Pancreas (tissue), 10 donors: ENCODE measurements at places on chromosomes 11 and 22. TPM values are rescaled to one million over a fixed set of nuclear protein-coding genes. Genes with fewer than 3 reads are reported as not detected.

Gene DDTL
- 2.6 TPM for total RNA-seq

Gene HIKESHI
- total RNA-seq = 10.4 TPM

Gene FAM180B
- not detected for total RNA-seq

Gene RELT
- 0.51 TPM for total RNA-seq

Gene GAS2
- 7.7 TPM for total RNA-seq

Gene APOBEC3B
- 1.0 TPM for total RNA-seq

Gene TCN1
- total RNA-seq = 14.2 TPM

Gene NOX4
- total RNA-seq = 1.1 TPM

Gene MYRF
- 31.8 TPM for total RNA-seq

Gene MUC5AC
- total RNA-seq = not detected

Gene ZNF215
- 2.6 TPM for total RNA-seq

Gene APOA1
- 0.22 TPM for total RNA-seq

Gene MYO18B
- total RNA-seq = 0.47 TPM

Gene INS
- 5,544 TPM for total RNA-seq

Gene DUSP18
- 2.6 TPM for total RNA-seq

Gene EHF
- 35.0 TPM for total RNA-seq

DNA sequence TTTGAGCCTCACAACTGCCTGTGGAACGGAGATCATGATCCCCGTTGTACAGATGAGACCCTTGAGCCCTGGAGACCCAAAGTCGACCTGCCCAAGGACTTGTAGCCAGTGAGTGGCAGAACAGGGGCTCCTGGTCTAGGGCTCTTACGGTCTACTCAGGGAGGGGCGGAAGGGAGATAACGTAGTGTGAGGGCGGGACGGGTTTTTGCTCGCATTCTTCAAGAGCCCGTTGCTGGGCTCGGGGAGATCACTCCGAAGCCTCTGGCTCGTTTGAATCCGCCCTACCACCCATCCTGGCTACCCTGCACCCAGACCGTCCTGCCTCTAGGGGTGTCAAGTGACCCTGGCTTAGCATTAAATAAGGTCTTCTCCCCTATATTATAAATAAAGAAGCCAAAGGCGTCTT is 639 bp downstream of the CRY2 start:
- no peak for DNase-seq

DNA sequence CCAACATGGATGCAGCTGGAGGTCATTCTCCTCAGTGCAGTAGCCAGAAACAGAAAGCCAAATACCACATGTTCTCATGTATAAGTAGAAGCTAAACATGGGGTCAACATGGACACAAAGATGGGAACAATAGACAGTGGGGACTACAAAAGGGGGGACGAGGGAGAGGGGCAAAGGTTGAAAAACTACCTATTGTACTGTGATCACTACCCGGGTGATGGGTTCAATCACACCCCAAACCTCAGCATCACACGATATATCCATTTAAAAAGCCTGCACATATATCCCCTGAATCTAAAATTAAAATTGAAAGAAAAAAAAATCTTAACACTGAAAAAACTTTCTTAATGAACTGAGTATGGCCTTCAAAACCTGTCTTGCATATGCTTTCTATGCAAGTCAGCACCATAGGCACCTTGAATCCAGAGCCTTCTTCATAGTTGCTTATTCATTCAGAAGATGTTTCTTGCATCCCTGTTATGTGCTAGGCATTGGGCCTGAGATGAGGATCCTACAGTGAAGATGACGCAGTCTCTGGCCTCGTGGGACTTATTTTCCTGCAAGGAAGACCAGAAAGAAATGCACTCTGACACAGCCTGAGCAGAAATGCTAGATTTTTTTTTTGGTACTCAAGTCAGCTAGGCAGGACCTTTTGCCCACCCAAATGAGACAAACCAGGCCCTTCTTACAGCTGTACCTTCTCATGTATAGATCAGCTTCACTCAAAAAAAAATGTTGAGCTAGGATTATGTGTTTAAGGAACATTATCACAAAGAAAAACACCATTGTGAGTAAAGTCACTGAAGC is 21.0 kb downstream of the NNMT start:
- DNase-seq = no peak

- no peak for DNase-seq
These were observed 428.5 kb downstream of the SOX6 start for GRCh38 chr11:15927864-15928217.

DNA sequence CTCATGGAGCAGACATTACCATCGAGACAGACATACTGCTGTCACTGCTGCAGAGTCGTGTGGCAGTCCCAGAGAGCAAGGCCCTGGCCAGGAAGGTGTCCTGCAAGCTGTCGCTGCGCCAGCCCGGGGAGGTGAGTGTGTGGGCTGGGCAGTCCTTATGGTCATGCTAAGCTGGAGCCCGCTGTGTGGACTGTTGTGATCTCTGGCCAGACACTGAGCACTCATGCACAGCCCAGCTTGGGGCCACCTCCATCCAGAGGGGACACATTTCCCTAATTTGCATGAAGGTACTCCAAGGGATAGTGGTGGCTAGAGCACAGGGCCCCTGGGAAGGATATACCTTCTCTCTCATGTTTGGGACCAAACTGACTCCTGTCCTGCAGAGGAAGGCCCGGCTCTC is 9.6 kb downstream of the ANKK1 start:
- no peak for DNase-seq

DNA sequence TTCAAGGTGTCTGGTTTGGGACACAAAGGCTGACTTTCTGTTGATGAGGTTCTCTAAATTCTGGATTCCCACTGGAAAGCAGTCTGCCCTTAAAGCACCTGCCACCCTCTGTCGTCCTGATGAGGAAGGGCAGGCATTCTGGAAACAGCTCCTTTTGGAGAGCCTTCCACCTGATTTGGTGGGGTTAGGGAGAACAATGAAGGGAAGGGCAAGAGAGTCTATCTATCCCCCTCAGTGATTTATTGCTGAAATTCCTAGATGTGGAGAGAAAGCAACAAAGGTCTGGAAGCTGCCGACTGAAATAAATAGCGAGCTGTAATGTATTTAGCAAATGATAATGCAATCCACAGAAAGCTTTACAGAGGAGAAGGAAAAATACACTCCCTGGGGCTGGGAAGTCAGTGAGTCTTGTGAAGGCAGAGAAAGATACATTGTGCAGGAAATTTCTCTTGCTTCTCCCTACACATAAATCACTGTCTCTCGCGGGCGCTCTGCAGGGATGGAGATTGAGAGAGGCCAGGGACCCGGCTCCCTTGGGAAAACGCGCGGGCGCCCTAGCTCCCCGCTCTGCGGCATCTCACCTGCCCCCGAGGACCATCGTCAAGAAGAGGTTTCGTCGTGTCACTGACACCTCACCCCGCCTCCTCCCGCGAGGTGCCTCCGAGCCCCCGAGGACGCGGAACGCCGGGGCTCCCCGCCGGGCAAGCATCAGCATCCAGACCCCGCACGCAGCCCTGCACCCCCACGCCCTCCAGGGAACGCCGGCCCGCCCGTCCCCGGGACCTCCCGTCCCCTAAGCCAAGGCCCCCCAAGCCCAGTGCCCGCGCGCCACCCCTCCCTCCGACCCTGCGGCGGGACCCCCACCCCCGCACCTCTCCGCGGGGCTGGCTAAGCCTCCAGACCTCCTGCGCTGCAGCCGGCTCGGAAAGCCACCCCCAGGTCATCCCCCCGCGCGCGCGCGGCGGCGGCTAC is 673 bp downstream of the CDON start:
- peak; percentile 75 for DNase-seq

GRCh38 chr22:46618667-46619066 is 1.5 kb upstream of the GRAMD4 start:
- DNase-seq = peak; percentile 51

GRCh38 chr11:87322568-87322967 is 284.8 kb downstream of the TMEM135 start:
- DNase-seq = no peak

DNA sequence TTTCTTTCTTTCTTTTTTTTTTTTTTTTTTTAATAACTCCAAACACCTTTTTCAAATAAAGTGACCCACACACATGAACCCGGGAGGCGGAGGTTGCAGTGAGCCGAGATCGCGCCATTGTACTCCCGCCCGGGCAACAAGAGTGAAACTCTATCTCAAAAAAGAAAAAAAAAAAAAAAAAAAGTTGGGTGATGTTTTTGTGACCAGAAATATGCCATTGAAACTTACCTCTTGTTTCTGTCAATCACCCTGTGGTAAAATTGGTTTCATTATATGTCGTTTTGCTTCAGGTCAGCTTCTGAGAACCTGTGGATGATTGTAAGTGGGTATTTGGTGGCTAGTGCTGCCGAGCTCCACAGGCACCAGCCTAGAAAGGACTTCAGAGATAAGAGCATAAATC is 238.8 kb downstream of the TBC1D22A start:
- DNase-seq = no peak

DNA sequence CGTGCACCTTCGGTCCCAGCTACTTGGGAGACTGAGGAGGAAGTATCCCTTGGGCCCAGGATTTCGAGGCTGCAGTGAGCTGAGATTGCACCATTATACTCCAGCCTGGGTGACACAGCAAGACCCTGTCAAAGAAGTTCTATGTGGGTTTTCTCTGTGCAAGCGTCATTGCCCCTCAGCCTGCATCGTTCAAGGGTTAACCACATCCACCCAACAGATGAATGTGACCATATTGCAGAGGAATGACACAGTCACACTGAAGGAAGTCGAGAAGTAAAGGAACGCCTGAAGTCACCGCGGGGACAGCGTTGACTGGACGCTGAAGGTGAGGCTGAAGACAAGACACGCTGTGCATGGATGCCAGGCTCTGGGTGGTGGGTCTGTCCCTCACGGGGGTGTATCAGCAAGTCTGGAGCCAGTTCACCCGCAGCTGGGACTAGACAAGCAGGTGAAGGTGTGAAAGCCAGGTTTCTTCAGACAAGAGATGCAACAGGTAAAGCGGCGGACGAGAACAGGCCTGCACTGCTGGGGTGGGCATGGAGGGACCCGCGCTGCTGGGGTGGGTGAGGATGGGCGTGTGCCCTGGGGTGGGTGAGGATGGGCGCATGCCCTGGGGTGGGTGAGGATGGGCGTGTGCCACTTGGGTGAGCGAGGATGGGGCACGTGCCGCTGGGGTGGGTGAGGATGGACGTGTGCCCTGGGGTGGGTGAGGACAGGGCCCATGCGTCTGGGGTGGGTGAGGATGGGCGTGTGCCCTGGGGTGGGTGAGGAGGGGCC is 36.5 kb upstream of the TOLLIP start:
- no peak for DNase-seq

DNA sequence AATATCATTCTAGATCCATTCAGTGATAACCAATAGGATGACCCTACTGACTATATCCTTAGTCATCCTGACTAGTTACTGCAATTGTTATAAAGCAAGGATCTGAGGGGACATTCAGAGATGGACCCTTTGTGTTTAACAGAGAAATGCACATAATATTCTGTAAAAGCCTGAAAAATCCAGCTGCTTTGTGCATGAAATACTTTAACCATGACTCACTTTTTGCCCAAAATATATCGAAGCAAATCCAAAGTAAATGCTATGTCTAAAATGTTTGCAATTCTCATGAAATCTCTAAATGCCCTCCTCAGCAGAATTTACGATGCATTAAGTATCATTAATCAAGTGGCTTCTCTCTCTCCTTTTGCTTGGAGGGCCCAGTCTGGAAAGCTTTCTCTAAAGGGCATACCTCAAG is 178.8 kb upstream of the MTMR2 start:
- no peak for DNase-seq

- no peak for DNase-seq
These were observed 168.1 kb downstream of the DBX1 start for GRCh38 chr11:19992162-19992561.

- DNase-seq = no peak
These were observed 11.1 kb upstream of the SUSD2 start for GRCh38 chr22:24170188-24170587.

DNA sequence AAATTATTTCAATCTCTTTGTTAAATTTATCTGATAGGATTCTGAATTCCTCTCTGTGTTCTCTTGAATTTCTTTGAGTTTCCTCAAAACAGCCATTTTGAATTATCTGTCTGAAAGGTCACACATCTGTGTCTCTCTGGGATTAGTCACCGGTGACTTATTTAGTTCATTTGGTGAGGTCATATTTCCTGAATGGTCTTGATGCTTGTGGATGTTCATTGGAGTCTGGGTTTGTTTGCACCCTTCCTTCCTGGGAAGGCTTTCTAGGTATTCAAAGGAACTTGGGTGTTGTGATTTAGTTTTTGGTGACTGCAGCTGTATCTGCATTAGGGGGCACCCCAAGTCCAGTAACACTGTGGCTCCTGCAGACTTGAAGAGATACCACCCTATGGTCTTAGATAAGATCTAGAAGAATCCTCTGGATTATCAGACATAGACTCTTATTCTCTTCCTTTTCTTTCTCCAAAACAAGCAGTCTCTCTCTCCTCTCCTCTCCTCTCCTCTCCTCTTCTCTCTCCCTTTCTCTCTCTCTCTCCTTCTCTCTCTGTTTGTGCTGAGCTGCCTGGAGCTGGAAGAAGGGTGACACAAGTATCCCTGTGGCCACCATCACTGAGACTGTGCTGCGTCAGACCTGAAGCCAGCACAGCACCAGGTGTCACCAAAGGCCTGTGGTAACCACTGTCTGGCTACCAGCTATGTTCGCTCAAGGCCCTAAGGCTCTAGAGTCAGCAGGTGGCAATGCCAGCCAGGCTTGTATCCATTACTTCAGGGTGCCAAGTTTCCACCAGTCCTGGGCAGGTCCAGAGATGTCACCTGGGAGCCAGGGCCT is 3.3 kb upstream of the HEPN1 start:
- DNase-seq = no peak

DNA sequence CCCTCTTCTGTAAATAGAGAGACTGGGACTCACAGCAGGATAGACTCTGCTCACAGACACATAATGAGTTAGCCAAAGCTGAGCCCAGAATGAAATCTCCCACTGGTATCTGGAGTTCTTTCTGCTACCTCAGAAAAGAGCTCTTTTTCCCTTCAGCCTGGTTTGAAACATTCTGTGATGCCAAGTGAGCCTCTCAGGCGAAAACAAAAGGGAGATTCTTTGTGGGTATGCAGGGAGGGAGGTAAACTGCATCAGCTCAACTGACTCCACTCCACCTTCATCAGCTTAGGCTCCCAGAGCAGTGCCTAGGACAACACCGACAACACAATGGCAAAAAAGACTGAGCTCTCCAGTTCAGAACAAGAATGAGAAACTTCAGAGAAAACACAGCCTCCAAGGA is 55.1 kb upstream of the SCUBE2 start:
- no peak for DNase-seq

GRCh38 chr11:133825156-133825555 is 20.2 kb downstream of the SPATA19 start:
- DNase-seq = no peak

- no peak for DNase-seq
These were observed 175.3 kb upstream of the B3GAT1 start for GRCh38 chr11:134587345-134587744.

DNA sequence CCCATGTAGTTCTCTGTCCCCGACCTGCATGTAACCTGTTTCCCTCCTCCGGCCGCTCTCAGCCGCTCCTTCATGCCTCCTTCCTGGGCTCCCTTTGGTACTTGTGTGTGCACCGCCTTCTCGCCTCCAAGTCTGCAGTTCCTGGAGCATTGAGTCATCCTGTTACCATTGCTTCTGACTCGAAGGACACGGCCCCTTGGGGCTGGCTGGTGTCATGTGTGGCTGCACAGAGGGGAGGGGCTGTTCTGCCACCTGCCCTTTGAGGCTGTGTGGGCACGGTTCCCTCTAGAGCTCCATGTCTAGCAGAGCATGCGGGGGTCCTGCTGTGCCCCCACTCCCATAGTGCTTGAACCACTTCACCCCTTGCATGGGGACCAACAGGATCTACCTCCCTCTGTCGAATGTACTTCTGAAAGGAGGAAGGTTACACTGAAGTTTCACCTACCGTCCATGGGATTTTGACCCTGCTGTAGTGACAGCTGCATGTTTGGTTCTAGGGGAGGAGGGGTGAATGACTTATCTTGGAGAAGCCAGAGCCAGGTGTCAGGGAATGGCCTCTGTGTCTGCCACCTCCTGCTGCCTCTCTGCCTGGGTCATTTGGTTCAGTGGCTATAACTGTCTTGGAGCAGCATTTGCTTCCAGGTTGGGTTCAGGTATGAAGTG is 39.6 kb downstream of the BCR start:
- DNase-seq = no peak
